Activated CD4-positive, CD25-positive, alpha-beta regulatory T cell treated with anti-CD3 and anti-CD28 coated beads, Interleukin-2, amount 50 U/mL, for 72 hours (primary cell): ENCODE measurements at places on chromosomes 16 and 17.

DNA sequence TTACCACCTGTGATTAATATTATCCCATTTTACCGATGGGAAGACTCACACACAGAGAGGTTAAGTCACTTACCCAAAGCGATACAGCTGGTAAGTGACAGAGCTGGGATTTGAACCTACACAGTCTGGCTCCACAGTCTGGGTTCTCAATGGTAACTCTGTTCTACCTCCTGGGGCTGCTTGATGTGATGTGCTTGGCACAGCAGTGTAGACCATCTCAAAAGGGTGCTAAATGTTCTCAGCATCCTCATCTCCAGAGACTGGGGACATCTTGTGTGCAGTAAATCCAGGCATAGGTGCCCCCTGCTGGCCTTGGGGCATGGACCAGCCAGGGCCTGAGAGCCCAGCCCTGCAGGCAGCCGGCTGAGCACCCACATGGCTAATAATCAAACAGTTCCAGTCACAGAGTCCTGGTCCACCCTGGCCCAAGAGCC lies 15.4 kb upstream of the KATNB1 start:
- no peak for DNase-seq

- DNase-seq, result no peak
Measured at GRCh38 chr17:40416671-40417070, 1.0 kb downstream of the TOP2A start.

DNA sequence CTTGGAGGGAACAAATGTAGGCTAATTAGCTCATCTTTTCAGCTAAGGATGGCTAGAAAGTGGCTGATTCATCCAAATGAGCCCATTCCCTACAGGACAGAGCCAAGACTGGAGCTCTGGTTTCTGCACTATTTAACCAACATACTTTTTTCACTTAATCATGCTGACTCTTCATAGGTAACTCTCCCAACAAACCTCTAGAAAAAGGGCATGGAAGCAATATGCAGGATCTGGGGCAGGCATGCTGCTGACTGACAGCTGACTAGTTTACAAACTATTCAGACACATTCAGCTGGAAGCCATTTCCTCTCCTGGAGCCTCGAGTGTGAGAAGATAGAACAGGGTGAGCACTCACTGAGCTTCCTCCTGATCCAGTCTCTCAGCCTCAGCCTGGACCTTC lies 6.2 kb downstream of the BECN1 start:
- no peak for DNase-seq

DNA sequence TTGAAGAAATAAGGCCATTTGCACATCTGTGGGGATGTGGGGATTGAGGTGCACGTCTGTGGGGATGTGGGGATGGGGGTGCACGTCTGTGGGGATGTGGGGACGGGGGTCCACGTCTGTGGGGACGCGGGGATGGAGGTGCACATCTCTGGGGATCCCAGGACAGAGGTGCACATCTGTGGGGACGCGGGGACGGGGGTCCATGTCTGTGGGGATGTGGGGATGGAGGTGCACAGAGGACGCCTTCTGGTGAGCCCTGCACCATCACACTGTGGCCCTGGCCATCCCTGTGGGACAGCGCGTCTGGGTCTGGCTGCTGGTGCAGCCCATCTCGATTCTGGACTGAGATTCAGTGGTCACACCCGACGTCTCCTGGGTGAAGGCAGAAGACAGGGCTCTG lies 161.4 kb downstream of the LAT start:
- no peak for DNase-seq

DNA sequence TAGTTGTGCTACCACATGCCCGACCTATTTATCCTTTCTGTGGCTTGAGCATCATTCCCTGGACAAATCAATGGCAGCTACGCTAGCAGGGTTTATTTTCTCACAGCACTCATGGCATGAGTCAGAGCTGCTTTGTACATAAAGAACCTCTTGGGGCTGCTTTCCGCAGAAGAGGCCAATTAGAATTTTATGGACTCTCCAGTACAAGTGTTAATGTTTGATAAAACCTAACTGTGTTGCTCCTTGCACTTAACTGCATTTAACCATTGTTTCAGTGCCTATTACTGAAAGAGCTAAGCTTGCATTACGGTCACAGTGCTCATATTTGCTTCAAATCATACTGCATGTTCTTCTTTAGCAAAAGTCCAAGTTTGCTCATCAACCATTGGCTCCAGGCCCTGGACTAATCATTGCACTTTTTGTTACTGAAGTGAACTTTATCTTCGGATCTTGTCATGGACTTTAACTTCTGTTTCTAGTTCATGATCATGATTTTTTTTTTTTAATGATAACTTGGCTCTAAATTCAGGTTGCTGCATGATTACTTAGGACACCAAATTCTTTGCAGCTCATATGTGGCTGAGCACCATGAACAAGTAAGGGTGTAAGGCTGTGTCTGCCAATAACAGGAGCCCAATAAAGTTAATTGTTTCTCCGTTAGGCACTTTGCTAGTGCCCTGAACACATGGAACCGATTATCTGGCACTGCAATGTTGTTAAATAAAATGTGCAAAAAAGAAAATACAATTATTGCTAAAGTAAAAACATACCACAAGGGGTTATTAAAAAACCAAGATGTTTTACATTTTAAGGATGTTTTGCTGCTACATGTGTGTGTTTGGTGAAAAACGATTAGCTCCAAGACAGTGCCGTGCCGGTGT lies 492.2 kb downstream of the KCNJ2 start:
- no peak for DNase-seq

GRCh38 chr16:22217890-22218730 lies 12.0 kb downstream of the EEF2K start:
- no peak for DNase-seq

DNA sequence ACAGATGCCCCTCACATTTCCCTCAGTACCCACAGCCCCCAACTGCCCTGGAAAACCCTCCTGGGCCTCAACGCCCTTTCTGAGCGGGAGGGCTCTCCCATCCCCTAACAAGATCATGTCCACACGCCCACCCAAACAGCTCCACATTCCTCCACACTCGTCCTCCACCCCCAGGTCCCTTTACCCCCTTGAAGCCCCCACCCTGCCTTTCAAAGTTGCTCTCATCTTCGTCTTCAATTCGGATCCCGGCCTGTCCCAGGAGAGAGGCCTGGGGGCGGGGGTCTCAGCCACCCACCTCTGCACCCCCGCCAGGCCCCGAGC lies 14.3 kb downstream of the HOXB4 start:
- DNase-seq, result no peak

DNA sequence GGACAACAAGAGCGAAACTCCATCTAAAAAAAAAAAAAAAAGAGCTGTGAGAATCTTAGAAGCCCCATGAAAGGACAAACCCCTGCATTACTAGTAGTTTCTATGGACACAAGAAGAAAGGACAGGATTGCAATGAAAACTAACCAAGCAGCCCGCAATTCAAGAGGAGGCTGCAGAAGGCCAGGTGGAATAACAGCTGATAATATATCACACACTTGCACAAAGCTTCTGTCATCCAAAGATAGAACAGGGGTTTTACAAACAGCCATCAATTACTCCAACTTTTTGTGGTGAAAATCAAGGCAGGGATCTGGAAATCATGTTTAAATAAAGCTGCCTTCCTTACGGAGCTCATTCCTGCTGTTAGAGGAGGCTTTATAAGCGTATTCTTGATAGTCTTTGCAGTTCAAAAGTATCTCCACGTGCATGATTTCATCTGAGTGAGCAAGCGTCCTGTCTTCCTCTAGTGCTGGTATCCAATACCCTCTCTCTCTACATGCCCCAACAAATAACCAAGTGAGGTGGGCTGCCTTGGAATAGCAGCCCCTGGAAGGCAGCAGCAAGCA lies 23.1 kb upstream of the TMEM94 start:
- no peak for DNase-seq

GRCh38 chr17:4389079-4389478 lies 22.6 kb upstream of the UBE2G1 start:
- DNase-seq, result no peak
